ENCODE measurements at places on chromosomes 7 and 10.

DNA sequence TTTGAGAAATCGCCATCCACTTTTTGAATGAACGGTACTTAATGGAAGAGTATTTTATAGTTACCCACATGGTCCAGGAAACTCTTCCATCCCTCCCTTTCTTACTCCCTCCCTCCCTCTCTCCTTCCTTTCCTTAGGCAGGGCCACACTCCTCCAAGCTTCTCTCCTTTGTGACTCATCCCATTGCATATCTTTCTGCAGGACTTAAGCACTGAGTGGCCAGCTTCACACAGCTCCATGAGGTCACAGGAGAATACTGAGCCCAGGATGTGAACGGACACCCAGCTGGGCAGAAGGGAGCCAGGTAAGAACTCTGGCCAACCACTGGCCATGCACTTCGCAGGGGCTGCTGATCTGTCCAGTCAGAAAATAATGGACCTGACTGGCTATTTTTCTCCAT lies 189.7 kb upstream of the ADCY1 start:
- no peak for DNase-seq

GRCh38 chr10:110861930-110862649 lies 9.6 kb upstream of the PDCD4 start:
- no peak for DNase-seq

- DNase-seq, result no peak
Observed at GRCh38 chr7:80107278-80107677, 27.4 kb upstream of the GNAI1 start.

- DNase-seq, result no peak
Observed at GRCh38 chr7:66039094-66039670, 36.4 kb upstream of the ASL start.

DNA sequence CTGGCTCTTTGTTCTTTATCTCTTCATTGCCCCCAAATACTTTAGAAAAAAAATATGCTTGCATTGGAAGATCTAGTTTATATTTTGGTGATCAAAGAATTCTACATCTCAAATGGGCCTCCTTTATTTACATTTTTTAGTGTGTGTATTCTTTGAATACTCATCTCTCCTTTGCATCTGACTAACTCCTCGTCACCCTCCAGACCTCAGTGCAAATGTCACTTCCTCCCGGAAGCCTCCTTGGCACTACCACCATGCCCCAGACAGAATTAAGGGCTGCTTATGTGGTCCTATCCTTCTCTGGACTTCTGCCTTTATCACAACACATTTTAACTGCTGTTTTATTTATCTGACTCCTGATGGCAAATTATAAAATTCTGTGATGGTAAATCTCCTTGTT lies 52.0 kb upstream of the PPP1R3C start:
- no peak for DNase-seq

GRCh38 chr10:77566914-77567566 lies 70.6 kb downstream of the KCNMA1 start:
- no peak for DNase-seq

DNA sequence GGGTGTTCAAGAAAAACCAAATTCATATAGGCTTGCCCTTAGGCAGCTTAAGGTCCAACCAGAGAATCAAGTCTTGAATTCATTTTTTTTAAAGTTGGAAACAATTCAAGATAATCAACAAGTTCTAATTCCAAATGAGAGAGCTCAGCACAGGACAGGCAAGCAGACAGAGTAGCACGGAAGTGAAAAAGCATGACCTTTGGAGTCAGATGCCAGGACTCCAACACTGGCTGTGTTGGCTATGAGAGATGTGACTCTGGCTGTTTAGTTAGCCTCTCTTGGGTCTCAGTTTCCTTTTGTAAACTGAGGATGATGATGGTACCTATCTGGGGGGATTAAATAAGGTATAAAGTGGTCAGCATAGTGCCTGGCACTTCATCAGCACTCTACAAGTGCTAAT lies 49.3 kb downstream of the FBXW4 start:
- DNase-seq, result no peak

- no peak for DNase-seq
Observed at GRCh38 chr10:114815791-114816190, 5.8 kb upstream of the FHIP2A start.

- no peak for DNase-seq
Observed at GRCh38 chr10:17006631-17007417, 122.8 kb downstream of the CUBN start.

- DNase-seq, result no peak
Observed at GRCh38 chr7:36905841-36906240, 181.5 kb upstream of the AOAH start.

- DNase-seq, result no peak
Observed at GRCh38 chr10:110349386-110349785, 44.7 kb upstream of the SMNDC1 start.

DNA sequence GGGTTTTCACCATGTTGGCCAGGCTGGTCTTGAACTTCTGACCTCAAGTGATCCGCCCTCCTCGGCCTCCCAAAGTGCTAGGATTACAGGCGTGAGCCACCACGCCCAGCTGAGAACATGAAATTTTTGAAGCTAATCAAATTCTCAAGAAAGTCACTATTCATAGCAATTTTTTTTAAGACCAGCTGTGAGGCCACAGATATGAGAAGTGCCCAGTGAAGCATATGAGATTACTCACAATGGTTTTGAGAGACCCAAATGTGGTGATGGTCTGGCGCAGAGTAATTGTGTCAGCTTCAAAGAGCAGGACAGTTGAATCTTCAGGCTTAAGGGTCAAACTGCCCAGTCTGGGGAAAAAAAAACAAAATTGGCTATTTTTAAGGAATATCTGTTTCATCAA lies 16.2 kb downstream of the NCOA4 start:
- DNase-seq, result no peak

GRCh38 chr7:155283565-155284194 lies 14.0 kb upstream of the INSIG1 start:
- no peak for DNase-seq

GRCh38 chr7:137870078-137870477 lies 23.3 kb upstream of the DGKI start:
- no peak for DNase-seq

DNA sequence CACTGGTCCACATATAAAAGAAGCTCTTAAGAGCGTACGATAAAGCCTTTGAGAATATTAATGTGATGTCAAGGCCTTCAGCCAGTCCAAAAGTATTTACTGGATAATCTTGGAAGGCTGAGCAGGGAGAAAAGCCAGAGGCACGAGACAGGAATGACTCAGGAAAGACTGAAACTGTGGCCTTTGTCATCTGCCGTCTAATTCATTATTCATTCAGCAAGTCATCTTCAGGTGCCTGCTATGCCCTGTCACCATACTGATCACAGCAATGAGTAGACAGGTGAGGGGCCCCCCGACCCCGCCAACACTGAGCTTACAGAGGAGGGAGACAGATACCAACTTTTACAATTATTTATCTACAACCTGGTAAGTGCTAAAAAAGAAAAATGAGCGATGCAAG lies 78.9 kb downstream of the VOPP1 start:
- DNase-seq, result no peak

Data from activated T-helper 1 cell treated with Interleukin-2 at 50 U/mL for 16 hours (primary cell).